ENCODE measurements at places on chromosomes 6 and 20.

GRCh38 chr20:60785785-60786184 lies 466.3 kb upstream of the CDH4 start:
- DNase-seq = no peak

DNA sequence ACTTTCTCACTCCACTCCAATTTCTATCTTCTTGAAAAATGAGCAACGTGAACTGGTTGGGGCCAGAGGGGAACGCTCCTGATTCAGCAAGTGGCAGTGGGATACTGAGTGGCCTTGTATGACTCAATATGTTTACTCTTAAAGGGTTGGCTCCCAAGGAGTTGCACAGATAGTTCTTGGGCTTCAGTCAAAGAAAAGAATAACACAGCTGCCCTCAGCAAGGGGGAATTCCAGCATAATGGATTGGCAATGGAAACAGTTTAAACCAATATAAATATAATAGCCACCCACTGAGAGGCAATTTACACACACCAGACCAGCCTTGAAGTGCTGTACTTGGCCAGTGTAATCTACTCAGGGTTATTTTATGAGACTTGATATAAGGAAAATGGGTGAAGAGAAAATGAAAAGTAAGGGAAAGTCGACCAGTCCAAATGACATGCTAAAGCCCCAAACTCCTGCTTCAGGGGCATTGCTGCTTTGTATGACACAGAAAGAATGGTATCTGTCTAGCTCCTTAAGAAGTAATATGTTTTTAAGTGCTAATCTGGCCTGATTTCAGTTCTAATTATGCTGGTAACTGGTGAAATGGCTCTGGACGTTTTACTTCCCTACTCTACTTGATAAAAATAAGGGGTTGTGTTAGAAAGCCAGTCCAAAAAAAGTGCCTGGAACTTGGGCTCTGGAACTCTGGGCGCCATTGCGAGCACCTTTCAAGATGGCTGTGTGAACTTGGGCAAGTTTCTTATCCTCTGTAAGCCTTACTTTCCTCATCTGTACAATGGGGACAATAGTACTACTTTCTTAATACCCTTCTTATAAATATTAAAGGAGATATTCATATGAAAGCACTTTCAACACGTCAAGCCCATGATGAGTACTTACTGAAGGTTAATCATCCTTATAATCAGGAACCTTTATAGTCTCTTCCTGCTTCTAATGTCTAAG lies 712.9 kb upstream of the MAP3K7 start:
- DNase-seq = no peak

DNA sequence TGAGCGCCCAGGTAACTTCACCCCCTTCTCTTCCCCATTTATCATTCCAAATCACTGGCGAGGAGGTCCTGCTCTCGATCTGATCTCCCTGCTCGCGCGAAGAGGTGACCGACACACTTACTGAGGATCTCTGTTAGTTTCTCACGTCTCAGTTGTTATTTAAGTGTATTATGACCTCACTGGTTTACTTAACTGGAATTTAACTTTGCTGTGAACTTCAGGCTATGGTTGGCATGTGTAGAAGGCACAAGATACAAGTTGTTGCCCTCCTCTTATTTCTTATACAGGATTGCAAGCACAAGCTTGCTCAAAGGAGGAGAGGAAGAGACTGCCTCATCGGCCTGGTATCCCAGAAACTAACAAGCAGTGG lies 1.2 kb downstream of the RNF217 start:
- no peak for DNase-seq

DNA sequence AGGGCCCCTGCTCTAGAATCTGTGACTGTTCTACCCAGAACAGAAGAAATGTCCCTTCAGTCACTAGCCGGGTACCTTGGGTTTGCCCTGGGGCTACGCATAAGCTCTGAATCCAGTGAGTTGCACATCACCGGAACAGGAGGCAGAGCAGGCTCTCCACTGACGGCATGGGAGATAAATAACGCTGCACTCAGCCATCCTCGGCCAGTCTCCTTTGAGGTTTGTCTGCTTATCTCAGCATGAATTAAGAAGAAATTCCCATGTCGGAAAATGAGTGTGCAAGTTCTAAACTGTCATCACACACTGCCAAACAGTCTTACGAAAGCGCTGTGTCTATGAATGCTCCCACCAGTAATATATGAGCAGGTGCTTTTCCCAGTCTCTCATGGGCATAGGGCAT lies 90.8 kb downstream of the FAM50B start:
- DNase-seq = no peak

GRCh38 chr6:157614026-157614568 lies 208.9 kb upstream of the SNX9 start:
- no peak for DNase-seq

DNA sequence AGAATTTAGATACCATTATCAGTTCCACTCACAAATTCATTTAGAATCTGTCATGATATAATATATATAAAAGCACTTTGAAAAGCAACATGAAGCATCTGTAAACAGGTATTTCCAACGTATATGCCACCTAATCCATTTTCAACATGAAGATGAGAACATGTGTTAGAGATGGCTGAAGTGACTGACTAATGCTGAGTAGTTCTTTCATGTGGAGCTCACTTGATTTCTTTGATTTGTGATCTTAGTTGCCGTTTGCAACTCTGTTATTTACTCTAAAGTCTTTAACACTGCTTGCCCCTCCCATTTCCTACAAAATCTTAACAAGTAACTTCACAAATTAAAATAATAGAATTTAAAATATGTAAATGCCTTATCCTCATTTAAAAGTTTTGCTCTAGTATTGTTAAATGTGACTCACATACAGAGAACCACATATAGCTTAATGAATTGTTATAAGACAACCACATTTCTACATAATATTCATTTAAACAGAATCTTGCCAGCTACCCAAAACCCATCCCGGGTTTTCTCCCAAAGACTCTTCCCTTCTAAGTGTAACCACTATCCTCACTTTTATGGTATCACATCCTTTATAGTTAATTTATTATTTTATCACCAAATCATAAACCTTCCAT lies 78.3 kb downstream of the ME1 start:
- DNase-seq = no peak

GRCh38 chr6:159720708-159721107 lies 6.6 kb upstream of the WTAP start:
- no peak for DNase-seq

DNA sequence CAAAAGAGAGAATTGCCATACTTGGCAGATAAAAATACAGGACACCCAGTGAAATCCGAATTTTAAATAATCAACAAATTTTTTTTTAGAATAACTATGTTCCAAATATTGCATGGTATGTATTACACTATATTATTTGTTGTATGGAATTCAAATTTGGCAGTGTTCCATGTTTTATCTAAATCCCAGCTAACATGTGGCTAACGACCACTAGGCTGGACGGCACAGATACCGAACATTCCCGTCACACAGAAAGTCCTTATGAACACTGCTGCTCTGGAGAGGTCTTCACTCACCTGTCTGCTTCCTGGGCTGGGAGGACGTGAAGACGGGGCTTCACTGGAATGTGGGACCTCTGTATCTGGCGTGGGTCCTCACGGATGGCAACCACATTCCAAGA lies 32.8 kb downstream of the SNX5 start:
- no peak for DNase-seq

- DNase-seq = no peak
Observed at GRCh38 chr6:42275376-42276033, 57.8 kb upstream of the MRPS10 start.

GRCh38 chr20:8127553-8128255 lies 4.4 kb upstream of the PLCB1 start:
- no peak for DNase-seq

DNA sequence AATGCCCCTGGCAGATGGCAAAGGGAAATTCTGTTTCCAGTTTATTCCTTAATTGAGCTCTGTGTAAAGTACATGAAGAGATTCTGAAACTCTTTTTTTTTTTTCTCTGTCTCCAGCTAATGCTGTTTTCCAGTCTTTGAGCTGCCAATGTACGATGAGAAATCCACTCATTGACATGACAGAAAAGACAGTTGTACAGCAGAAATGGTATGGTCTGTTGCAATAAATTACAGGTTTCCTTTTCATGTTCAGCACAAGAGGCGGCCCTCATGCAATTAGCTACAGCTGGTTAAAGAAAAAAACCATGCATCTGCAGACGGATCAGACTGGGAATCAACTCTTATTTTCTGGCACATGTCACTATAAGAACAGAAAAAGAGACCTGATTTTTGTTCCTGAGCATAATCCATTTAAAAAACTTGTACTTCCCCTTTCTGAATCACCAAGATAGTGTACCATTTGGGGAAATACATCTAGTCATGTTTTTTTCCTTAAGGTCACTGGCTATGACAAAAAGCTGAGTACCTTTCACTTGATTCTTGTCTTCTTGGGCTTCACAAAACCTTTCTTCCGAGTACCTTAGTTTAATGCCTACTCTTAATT lies 289.8 kb upstream of the PREP start:
- no peak for DNase-seq

GRCh38 chr6:134009876-134010275 lies 42.5 kb downstream of the SLC2A12 start:
- no peak for DNase-seq

DNA sequence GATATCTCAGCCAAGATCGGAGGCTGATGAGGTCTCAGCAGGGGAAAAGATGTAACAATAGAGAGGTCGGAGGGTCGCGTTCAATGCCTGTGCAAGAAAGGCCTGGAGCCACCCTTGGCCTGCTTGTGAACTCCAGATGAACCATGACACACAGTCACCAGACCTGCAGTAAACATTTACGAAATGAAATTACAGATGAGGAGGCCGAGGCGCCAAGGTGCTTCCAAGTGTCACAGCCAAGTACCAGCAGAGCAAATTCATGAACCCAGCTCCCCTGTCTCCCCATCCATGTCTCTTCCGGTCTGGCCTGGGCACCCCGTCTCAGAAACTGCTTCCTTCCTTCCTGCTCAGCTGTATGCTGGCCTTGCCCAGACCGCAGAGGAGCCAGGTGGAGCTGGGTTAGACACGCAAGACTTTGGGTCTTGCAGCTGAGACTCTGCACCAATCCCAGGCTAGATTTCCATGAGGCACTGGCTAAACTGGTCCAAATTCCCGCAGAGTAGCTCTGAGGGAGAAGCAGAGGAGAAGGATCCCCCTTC lies 48.1 kb downstream of the CHMP4B start:
- DNase-seq = no peak

DNA sequence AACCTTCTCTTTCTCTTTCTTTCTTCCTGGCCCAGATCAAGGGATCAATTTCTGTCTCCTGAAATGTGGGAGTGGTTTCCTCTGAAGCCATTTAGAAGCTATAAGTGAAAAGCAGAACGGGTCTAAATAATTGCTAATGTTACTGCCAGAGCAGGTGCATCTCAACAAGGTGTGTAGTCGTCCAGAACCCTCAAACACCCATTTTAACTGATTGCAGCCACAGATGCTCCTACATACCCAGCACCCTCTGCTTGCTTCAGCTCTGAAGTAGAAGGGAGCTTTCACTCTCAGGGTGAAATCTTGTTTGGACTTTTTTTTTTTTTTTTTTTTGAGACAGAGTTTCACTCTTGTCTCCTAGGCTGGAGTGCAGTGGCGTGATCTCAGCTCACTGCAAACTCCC lies 592.1 kb upstream of the ARID1B start:
- DNase-seq = no peak

- no peak for DNase-seq
Observed at GRCh38 chr6:107235511-107235910, 120.2 kb upstream of the BEND3 start.

DNA sequence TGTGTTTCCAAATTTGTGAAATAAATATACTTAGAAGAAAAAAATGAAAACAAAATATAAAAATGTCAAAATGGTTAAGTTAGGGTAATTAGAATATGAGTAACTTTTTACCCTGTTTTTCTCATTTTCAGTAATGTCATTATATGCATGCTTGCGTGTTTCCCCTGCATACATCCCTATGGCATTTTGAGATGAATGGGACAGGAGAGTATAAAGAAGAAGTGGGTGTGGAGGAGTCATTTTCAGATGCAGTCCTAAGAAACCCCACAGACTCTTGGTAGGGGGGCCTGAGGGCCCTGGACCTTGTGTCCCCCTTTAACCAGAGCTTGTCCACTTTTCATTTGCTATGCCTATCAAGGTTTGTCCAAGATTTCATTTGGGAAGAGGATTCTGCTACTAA lies 77.2 kb downstream of the FOXO3 start:
- no peak for DNase-seq

DNA sequence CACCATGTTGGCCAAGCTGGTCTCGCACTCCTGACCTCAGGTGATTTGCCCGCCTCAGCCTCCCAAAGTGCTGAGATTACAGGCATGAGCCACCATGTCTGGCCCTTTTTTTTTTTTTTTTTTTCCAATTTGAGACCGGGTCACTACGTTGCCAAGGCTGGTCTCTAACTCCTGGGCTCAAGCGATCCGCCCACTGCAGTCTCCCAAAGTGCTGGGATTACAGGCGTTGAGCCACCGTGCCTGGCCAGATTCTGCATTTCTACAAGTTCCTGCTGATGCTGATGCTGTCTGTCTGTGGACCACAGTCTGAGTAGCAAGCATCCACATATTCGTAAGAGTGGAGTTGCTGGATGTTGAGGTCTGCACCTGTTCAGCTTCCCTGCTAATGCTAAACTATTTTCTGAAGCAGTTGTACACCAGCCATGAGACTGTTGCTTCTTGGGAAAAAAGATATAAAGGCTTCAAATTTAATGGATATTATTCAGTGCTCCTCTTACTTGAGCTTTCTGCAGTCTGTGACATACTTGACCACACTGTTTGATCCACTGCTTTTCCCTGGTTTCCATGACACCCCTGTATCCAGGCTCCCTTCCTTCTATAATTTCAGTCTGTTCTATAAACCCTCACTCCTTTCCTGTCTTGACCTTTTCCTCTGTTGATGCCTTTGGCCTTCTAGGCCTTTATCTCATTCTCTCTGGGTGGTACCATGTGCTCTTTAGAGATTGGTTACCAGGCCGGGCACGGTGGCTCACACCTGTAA lies 10.1 kb upstream of the ZBTB12 start:
- DNase-seq = no peak

DNA sequence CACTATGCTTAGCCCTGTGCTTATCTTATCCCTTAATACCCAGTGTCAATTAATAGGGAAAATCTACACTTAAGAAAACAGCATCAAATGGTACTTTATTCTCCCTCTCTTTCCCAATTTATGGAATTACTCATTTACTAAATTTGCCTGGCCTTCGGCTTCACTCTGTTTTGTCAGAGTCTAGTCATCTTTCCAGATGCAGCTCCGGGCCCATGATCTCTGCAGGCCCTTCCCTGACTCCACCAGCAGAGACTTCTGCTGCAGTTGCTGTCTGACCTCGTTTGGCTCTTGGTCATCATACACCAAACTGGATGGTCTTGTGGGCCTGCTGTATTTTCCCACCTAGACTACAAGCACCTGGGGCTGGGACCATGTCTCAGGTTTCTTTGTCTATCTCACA lies 27.4 kb downstream of the MRS2 start:
- no peak for DNase-seq

DNA sequence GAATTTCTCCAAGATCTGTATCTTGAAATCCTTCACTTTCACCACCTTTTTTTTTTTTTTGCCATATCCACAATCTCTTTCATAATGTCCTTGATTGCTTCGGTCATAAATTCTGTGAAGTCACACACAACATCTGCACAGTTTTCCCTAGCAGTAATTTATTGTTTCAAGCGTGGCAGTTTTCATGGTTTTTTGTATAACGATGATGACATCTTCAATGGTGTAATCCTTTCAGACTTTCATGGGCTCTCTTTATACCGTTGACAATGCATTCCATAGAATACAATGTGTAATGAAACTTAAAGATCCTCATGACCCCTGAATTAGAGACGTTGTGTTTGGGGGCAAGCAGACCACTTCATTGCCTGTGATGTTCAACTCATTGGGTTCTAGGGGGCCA lies 693.1 kb downstream of the PTPRT start:
- DNase-seq = no peak

- no peak for DNase-seq
Observed at GRCh38 chr6:19450651-19451050, 386.5 kb upstream of the ID4 start.

Data from cortex of kidney (tissue), 1 donor.